Stimulated activated CD4-positive, alpha-beta T cell treated with anti-CD3 and anti-CD28 coated beads, Interleukin-15, amount 100 ng/mL, for 48 hours (primary cell): ENCODE measurements at places on chromosomes 7 and 10.
A peak's percentile ranks its signal among the peaks of the same experiment; 100 is the strongest.

DNA sequence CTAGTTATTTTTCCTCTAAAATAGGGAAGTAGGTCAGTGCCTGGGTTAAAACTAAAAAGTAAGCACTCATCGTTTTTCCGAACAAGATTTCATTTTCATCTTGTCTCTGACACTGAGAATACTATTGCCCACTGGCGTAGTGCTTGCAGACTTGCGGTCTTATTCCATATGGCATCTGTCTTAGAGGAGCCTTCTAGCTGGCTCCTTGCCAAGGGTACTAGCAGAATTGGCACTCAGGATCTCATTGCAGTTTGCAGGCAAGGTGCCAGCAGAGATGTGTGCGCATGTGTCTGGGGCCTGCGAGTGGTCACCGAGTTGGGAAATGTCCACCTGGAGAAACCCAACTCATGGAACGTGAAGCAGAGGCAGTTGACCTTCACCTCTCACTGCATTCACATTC lies 143.4 kb downstream of the CELF2 start:
- no peak for DNase-seq

DNA sequence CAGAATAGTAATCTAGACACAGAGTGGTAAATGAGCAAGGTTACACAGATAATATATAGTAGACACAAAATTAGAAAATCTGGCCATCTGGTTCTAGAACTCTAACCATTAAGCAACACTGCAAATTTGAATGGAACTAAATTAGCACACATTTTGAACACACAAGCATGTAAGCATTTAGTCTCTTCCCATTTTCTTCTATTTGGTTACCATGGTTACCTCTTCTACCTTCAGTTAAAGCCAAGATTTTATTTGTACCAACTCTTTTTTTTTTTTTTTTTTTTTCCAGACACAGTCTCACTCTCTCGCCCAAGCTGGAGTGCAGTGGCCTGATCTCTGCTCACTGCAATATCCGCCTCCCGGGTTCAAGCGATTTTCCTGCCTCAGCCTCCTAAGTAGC lies 790.5 kb downstream of the MAGI2 start:
- DNase-seq, result no peak

GRCh38 chr10:117537904-117538524 lies 4.5 kb upstream of the EMX2 start:
- DNase-seq, result no peak

GRCh38 chr10:50281967-50282522 lies 30.7 kb upstream of the ASAH2 start:
- DNase-seq, result no peak

- no peak for DNase-seq
Observed at GRCh38 chr10:47035171-47035818, 124.1 kb downstream of the PTPN20 start.

DNA sequence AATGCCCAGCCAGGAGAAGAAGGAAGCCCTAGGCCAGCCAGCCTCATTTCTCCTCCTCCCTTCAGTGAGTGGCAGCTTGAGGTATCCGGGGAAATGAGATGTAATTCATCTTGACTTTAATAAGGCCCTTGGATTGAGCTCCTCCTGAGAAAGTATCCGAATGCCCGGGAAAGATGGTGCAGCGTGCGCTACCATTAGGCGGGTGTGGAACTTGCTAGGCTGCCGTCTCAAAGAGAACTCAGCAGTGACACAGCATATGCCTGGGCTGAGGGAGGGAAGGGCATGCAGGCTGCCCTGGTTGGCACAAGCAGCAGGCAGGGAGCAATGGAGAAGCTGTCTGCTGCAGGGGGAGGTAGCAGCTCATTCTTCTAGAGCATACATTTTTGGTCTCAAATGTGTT lies 659.8 kb upstream of the FOXK1 start:
- no peak for DNase-seq

DNA sequence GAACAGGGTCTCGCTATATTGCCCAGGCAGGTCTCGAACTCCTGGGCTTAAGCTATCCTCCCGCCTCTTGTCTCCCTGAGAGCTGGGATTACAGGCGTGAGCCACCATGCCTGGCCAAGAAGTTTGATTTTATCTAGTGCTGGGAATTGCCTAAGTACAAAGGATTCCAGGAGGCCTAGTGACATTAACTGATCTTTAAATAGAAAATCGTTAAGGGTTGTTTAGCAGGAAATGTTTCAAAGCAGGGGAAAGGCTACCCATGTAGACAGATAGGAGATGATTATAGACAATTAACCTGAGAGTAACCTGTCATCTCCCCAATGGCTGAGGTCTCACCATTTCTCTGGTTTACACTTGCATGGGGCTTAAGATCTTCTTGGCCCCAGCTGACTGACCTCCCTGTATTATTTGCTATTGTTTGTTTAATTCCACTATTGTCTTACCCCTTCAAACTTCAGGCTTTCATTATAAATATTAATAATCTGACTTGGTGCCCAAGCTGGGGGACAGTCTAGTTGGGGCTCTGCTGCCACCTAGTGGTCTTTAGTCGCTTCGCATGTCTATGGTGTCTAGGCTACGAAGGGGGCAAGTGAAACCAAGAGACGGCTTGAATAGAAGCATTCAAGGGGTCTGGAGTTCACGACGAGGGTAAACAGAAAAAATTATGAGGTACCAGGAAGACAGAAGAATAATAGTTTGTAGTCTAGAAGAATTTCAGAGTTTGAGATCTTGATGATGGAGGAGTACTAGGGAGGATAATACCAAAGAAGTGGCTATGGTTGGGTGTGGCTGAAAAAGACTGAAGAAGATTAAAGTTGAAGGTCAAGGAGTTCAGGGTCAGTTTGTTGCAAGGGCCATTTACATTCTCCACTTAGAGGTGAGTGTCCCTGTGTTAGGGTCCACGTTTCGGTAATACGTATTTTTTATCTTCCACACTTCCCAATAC lies 40.4 kb upstream of the BPGM start:
- DNase-seq, result peak; percentile 17

- DNase-seq, result no peak
Observed at GRCh38 chr7:128309976-128310375, 33.7 kb downstream of the RBM28 start.

GRCh38 chr7:42068554-42069280 lies 168.3 kb downstream of the GLI3 start:
- DNase-seq, result no peak

- DNase-seq, result no peak
Observed at GRCh38 chr7:46669028-46669427, 748.0 kb upstream of the IGFBP3 start.

GRCh38 chr10:122494833-122495232 lies 33.5 kb downstream of the HTRA1 start:
- DNase-seq, result no peak

DNA sequence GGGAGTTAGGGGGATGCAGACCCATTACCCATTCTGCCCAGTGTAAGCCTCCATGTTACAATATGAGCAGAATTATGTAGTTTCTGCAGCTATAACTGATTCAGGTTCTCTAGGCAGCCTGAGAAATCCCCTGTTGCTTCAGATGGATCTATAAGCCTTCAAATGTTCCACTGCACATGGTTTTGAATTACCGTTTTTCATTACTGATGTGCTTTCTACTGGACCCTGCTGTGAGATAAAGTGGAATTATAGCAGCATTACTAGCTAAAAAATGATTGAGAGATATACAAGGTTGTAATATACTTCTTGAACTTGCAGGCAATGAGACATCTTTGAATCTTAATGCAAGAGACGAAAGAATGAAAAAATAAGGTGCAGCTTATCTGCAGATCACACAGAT lies 38.4 kb upstream of the ANAPC16 start:
- DNase-seq, result no peak

DNA sequence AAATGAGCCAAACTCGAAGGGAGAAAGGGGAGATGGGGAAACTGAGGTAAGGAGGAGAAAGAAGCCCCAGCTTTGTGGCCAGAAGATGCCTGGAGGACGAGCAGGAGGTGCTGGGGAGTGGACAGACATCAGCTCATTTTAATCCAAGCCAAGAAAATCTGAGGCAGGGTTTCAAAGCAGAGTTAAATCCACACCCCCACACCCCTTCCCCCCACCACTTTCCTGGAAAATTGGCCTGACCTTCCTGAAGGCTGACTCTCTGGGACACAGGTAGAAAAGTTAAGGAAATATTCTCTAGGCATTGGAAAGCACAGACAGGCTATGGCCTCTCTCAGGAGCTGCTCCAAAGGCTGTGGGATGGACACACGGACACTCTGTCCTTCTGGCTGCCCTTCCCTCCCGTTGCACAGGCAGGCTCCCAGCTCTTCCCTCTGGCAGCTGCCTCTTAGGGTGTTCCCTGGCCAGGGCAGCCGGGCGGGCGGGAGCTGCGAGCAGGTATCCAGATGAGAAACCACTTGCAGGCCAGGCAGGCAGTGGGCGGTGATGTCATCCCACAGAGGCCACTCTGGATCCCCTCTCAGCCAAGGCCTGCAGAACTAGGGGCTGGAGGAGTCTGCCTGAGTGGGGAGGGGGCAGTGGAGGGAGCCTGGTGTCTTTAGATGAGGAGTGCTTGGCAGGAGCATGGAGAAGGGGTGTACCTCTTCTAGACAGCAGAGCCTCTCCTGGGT lies 171.8 kb downstream of the NEURL1 start:
- DNase-seq, result no peak

- DNase-seq, result no peak
Observed at GRCh38 chr10:5987747-5988146, 10.4 kb upstream of the IL15RA start.

DNA sequence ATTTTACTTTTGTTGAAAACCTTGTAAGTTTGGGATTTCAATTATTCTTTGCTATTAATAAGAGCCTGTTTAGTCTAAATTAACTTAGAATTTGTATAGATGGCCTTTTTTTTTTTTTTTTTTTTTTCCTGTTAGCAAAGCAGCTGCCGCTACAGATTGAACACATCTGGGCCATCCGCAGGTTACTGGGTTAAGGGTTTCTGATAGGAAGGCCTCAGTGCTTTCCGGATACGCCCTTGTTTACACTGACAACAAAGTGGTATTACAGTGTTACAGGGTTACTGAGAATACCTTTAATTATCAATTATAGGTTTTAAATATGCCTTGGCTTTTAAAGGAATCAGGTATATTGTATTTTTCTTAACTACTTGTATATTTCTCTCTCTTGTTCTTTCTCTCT lies 76.8 kb downstream of the PTN start:
- no peak for DNase-seq

GRCh38 chr10:43093423-43094076 lies 16.7 kb downstream of the RET start:
- no peak for DNase-seq

DNA sequence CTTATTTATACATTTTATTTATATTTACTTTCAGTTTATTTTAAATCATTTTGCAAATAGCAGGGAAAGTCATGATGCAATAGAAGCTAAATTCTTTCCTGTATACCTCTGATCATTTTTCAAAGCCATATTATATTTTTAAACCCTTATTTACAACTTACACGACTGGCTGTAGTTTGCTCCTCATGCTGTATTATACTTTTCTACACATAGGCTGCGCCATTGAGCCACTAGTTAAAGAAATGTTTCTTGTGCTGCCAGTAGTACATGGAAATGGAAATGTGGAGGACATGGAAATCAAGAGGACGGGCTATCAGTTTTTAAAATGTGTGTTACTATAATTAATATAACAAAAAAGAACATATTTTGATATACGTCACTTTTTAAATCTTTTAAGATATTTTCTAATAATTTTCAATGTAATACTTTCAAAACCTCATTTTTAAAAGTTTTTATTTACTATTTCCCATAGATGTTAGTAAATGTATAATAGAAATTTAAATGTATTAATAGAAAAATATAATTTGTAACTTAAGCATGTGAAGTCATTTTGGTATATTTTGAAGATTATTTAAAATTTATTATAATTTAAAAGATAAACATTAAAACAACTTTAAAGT lies 118.5 kb downstream of the VTI1A start:
- DNase-seq, result no peak

DNA sequence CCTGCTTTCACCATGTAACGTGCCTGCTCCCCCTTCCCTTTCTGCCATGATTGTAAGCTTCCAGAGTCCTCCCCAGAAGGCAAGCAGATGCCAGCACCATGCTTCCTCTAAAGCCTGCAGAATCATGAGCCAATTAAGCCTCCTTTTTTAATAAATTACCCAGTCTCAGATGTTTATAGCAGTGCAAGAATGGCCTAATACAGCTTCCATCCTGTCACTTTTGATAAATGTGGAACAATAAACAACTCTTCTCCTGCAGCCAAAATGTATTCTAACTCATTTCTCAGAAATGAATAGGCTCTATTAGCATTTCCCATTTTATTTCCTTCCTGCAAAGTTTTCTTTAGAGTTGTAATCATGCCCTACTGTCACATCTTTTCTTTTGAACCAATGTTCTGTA lies 43.4 kb downstream of the C7orf25 start:
- DNase-seq, result no peak

- DNase-seq, result no peak
Observed at GRCh38 chr7:103649052-103649451, 203.0 kb upstream of the SLC26A5 start.

DNA sequence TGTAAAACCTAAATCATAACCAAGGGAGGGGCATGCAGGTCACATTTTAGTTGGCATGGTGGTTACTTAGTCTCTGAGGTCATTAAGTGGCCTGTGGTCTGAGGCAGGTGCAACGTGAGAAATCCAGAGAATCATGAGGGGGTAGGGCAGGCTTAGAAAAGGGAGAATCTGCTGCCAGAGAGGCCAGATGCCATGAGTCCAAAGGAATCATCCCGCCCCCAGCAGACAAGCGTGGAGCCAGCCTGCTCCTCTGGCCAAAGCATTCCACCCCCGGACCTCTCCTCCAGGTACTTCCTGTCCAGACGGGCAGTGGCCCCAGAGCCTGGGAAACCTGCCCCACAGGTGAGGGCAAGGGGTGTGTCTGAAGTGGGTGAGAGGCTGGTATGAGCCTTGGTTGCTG lies 196.4 kb upstream of the ZNF32 start:
- DNase-seq, result no peak

- no peak for DNase-seq
Observed at GRCh38 chr10:103535595-103535994, 42.1 kb downstream of the NEURL1 start.

GRCh38 chr10:50605951-50606270 lies 17.8 kb downstream of the SGMS1 start:
- DNase-seq, result no peak

DNA sequence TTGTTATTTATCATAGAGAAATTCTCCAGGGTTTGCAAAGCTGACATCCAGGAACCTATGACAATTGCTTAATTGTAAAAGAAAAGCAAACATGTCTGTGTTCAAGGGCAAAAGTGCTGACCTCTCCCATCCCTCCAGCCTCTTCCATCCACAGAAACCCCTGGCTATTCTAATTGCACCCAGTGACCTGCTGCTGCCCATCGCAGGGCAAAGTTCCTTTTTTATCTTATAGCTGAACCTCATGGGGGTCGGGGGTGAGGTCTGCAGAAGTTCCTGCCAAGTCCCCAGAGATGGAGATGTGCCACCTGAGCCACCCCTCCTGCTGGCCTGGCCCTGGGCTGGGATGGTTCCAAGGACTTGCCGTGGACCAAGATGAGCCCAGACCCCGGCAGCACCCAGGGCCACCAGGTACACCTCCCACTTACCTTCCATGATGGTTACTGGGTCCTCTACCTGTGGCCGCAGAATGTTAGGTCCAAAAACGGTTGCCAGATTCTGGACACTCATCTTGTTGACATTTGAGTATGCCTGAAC lies 146.5 kb downstream of the MAPK8 start:
- no peak for DNase-seq

DNA sequence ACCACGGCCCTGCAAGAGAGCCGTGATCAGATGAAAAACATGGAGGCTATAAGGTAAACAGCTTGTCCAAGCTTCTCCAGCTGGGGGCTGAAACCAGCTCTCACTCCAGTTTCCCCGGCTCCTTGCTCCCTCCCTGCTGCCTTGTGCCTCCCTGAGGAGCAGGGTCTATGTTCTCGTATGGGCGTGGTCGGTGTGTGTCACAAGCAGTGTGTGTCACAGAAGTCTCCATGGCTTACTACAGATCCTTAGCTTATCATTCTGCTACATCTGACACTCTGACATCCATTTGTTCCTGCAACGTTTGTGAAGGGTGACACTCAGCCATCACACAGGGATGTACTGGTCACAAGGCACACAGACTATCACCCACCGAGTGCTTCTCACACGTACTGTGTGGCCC lies 54.6 kb downstream of the CSGALNACT2 start:
- DNase-seq, result no peak
